ENCODE measurements at places on chromosomes 7 and 10.

DNA sequence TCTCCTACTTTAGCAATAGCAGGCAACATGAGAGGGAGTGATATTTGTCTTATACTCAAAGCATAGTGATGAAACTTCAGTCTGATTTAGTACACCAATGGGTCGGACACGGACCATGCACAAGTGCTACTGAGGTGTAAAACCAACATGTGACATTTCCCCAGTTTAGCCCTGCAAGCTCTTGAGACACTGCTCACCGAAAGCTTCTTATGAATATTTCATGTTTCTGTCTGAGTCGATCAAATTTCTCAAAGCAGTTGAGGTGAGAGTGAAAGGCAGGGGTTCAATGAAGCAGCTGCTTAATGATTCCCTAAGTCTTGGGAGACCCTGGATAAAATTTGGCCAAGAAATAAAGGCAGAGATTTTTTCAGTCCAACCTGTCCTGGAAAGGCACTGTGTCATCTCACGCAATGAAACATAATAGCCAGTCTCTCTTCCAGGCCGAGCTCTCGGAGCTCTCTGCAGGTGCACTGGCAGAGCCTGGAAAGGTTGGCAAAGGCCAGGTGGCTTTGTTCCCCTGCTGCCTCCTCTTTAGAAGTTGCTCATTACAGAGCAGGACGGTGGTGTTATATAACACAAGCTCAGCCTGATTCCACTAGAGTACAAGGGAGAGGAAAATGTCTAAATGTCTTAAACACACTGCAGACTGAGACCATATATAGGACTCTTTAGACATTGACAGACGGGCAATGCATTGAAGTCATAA, 33.9 kb upstream of the XPNPEP1 start:
- no peak for DNase-seq

DNA sequence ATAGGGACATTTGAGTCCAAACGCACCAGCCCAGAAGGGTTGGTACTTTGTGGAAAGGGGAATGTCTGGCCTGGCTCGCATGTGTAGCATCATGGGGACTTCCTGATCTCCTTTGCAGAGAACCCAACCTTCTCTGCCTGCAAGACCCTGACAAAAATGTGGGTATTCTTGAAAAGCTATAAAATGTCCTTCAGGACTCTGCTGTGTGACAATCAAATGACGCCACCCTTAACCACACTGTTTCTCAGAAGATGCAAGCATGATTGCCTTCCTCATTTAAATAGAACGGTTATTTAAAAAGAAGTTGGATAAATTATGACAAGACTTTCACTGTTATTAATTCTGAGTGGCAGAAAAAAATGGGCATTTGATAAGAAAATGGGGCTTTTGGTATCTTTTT, 15.1 kb upstream of the GPR15LG start:
- no peak for DNase-seq

DNA sequence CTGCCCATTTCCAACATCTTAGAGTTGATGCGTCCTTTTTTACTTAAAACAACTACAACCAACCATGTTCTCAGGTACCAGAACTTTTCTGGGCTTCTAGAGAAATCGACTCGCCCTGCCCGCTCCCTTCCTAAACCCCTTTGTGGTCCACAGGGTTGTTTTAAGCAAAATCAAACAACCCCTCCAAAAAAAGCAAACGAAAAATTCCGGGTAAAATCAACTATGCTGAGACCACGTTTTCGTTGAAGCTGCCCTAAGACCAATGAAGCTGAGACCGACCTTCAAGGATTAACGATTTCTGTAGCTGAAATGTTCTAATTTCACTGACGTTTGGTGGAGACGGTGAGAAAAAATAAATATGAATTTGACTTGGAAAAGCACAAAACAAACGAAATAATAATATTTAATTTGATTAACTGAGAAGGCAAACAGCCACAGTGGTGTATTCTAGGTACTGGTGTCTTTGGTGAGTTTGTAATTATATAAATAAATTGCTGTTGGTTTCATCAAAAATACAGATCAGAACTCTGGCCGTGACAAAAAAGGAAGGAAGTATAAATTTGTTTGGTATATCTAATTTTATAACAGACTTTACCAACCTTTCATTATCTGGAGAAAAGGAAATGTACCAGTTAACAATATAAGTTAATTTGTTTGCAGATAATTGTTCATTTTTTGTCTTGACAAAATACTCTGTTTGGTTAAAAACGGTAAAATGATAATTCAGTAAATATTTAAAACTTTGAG, 4.7 kb upstream of the IGF2BP3 start:
- DNase-seq = no peak

DNA sequence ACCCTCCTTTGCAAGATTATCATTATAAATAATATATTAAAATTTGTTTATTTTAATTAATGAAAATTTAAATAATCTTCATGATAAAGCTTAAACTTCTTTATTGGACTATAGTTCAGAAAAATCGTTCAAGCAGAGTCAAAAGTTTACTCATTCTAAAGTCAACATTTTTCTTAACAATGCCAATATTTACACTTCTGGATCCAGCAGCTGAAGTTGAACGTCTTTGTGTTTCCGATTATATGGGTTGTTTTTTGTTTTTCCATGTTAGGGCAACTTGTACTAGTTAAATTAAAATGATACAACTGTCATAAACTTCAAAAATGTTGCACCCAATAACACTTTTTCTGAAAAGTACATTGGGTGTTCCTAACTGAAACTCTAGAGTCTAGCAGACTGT, 43.8 kb downstream of the GRB10 start:
- DNase-seq = no peak

- no peak for DNase-seq
Measured at GRCh38 chr7:133386205-133386604, 133.3 kb downstream of the EXOC4 start.

DNA sequence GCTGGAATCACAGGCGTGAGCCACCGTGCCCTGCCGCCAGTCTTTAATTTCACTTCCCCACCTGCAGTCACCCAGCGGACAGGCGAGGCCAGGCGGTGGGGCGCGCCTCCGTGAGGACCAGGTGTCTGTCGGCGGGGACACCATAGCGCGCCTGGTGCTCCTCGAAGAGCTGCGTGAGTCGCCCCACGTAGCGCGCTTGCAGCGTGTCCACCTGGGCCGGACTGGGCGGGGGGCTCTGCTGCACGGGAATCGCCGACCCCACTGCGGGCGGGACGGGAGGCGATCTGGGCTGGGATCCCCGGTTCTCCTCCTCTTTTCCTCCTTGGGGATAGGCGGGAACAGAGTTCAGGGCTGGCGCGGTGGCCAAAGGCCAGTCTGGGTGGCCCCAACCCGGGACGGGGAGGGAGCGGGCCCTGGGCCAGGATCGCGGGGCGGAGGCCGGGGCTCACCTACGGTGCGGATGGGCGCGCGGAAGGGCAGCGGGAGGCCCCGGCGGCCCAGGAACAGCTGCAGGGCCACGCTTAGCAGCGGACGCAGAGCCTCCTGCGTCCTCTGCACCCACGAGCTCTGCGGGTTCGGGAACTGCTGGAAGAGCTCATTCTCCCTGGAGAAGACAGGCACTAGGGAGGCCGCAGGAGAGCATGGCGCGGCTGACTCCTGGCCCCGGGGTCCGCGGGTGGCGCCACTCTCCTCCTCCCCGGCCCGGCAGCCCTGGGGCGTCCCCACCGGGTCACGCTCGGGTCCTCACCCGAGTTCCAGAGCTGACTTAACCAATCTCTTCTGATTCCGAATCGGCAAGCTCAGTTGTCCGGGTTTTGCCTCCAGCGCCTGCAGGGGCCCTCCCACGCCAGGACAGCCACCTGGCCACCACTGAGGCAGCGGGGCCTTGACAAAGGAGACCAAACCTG, 1.1 kb upstream of the MOGAT3 start:
- DNase-seq = no peak

GRCh38 chr10:1347525-1347924, 291.3 kb downstream of the WDR37 start:
- no peak for DNase-seq

GRCh38 chr7:94252971-94253370, 141.7 kb upstream of the COL1A2 start:
- DNase-seq = no peak

DNA sequence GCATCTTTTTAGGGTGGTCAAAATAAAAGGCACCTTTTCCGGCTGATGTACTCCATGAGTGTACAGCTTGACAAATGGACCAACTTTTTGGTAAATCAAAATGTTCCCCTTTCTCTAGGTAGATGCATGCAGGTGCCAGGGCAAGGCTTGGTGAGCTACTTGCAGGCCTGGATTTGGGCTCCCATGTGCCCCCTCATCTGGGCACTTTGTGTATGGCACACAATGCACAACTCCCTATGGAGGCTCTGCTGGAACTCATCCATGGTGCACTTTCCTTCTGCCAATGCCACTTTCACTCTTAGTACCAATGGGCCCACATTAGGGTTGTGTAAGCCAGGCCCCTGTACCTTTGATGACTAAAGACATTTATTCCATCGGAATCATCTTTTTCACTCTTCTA, 300.8 kb downstream of the SDHAF3 start:
- DNase-seq = no peak

- DNase-seq = no peak
Measured at GRCh38 chr7:105096306-105096705, 82.3 kb downstream of the KMT2E start.

DNA sequence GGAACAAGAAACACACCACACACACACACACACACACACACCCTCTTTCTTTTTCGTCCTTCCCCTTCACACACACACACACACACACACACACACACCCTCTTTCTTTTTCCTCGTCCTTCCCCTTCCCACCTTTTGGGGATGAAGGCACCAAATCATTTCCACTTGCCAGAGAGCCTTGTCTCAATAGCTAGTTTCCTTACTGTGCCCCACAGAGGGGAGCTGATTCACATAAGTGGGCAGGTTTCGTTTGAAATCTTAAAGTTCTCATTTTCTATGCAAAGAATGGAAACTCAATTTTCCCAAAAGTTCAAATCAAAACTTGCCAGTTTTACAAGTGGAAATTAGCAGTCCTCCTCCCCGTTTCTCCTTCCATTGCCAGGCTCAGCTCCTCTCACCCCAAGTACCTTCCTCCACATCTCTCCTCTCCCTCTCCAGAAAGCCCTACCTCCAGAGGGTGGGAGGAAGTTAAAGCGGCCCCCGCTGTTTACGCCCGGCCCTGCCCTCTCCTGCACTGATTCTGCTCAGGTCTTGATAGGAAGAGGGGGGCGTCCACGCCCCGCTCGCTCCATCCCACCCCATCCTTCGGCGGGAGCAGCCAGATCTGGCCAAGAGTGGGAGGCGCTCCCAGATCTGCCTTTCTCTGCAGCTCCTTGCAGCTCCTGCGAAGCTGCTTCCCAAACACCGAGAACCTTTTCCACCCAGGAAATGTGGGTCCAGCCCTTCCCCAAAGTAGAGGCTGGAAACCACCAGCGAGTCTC, 1.3 kb downstream of the CTTNBP2 start:
- DNase-seq = no peak

- DNase-seq = no peak
Measured at GRCh38 chr10:3290550-3290949, 118.0 kb upstream of the PITRM1 start.

GRCh38 chr7:24419077-24419476, 135.1 kb downstream of the NPY start:
- no peak for DNase-seq

GRCh38 chr10:97336942-97337831, 2.7 kb upstream of the FRAT2 start:
- no peak for DNase-seq

DNA sequence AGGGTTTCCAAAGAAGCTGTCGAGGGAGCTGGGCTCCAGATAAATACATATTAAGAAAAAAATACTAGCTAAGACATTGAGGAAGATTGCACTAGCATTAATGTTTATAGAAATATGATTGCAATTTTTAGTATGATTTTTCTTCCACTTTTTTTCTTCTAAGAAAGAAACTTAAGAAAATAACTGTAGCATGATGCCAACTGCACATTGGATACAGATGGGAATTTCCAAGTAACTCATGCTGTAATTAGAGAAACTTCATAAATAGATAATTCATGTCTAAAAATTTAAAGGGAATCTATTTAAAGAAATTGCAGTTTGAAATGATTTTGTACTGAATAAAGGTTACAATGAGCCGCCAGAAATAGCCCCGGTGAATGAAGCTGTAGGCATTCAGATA, 119.4 kb downstream of the POLR1F start:
- DNase-seq = no peak

DNA sequence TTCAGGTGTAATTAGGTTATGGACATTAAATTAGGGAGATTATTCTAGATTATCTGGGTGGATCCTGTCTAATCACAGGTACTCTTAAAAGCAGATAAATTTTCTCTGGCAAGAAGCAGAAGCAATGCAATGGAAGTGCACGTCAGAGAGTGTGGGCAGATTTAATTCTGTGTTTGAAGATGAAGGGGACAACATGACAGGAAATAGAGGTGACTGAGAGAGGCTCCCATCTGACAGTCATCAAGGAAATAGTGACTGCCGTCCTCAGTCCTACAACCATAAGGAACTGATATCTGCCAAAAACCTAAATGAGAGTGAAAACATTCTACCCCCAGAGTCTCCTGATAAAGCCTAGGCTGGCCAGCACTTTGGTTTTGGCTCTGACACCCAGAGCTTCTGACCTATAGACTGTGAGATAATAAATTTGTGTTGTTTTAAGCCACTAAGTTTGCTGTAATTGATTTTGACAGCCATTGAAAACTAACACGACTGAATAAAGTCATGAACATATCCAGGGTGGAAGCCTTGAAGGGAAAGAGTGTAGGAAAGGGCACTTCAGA, 30.5 kb upstream of the DDX50 start:
- DNase-seq = no peak

DNA sequence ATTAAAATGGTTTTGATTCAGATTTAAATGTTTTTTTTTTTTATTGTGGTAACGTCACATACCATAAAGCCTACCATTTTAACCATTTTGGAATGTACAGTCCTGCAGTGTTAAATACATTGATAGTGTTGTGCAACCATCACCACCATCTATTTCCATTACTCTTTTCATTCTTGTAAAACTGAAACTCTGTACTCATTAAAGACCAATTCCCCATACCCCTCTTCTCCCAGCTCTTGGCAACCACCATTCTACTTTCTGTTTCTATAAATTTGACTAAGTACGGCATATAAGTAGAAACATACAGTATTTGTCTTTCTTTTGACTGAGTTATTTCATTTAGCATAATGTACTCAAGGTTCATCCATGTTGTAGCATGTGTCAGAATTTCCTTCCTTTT, 96.2 kb downstream of the EXOC4 start:
- no peak for DNase-seq

DNA sequence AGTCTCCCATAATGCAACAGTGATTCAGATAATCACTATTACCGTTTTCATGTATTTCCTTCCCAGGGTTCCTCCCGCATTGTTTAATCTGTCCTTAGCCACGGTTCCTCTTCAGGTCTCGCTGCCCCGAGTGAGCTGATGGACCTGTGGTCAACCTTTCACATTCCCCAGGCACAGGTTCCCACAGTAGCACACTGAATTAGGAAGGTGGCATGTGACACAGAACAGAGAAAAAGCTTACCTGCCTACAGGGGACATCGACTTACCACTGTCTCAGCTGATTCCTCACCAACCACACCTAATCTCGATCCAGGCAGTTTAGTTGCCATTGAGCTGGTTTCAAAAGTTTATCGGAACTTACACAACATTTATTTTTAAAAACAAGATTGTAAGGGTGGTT, 72.2 kb downstream of the MTURN start:
- DNase-seq = no peak

- DNase-seq = no peak
Measured at GRCh38 chr10:71623098-71623985, 96.2 kb downstream of the C10orf105 start.

- no peak for DNase-seq
Measured at GRCh38 chr10:6919077-6919476, 339.0 kb upstream of the PRKCQ start.

GRCh38 chr10:123496375-123496774, 169.8 kb upstream of the GPR26 start:
- DNase-seq = no peak

GRCh38 chr7:128172151-128172550, 68.9 kb upstream of the LEP start:
- no peak for DNase-seq
